Stimulated activated CD4-positive, alpha-beta T cell treated with anti-CD3 and anti-CD28 coated beads, Interleukin-2, amount 100 ng/mL, for 4 hours (primary cell): ENCODE measurements at places on chromosomes 5 and 9.

DNA sequence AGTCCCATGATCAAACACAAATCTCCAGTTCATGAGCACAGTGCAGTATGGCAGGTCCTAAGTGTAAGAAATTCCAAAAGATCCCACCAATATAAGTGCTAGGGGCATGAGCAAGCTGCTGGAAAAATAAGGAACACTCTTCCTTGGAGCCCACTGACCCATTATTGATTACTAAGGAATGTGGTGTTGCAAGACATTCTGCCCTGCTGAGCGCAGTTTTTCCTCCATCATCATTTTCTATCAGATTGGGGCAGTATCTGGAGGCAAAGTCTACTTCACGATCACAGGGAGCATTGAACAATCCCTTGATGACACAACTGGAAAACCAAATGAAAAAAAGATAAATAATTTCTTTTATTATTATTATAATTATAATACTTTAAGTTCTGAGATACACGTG lies 129.2 kb downstream of the UGCG start:
- DNase-seq, result no peak

DNA sequence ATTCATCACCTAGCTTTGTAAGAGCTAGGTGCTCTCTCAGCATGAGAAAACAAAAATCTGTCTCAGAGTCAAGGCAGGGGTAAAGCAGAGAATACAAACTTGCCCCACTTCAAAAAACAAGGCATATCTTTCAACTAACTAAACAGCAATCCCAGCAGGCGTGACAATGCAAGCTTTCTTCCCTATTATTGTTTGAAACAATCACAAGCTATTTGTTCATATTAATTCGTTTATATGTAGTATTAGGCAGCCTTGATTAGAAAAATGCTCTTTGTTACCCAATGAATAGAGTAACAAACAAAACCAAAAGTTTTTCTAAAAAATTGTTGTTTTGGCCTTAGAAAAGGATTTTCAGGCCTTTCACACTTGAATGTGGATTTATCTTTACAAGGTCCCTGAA lies 71.1 kb downstream of the LPAR1 start:
- DNase-seq, result no peak

GRCh38 chr5:140635291-140636257 lies 2.6 kb upstream of the CD14 start:
- DNase-seq, result no peak

DNA sequence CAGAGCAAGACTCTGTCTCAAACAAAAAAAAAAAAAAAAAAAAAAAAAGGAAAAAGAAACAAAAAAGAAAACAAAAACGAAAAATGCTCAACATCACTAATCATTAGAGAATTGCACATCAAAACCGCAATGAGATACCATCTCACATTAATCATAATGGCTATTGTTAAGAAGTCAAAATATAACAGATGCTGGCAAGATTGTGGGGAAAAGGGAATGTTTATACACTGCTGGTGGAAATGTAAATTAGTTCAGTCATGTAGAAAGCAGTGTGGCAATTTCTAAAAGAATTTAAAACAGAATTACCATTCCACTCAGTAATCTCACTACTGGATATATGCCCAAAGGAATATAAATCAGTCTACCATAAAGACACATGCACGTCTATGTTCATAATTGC lies 50.4 kb upstream of the PRR16 start:
- DNase-seq, result no peak

- DNase-seq, result no peak
Observed at GRCh38 chr5:59218424-59219045, 635.7 kb downstream of the RAB3C start.

- no peak for DNase-seq
Observed at GRCh38 chr5:133234273-133234672, 182.5 kb downstream of the HSPA4 start.

DNA sequence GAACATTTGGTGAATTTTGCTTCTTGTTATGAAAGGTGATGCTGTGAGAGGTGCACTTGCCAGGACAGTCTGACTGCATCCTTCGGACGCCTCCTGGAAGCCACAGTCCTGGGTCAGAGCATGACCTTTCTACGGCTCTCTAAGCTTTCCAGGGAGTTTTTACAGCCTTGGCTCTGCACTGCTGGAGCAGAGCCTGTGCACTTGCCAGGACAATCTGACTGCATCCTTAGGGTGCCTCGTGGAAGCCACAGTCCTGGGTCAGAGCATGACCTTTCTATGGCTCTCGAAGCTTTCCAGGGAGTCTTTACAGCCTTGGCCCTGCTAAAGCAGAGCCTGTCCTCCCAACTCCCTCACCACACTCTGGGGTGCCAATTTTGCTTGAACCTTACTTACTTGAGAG lies 49.6 kb downstream of the CCDC180 start:
- no peak for DNase-seq

- no peak for DNase-seq
Observed at GRCh38 chr5:51109786-51110410, 273.4 kb upstream of the ISL1 start.

DNA sequence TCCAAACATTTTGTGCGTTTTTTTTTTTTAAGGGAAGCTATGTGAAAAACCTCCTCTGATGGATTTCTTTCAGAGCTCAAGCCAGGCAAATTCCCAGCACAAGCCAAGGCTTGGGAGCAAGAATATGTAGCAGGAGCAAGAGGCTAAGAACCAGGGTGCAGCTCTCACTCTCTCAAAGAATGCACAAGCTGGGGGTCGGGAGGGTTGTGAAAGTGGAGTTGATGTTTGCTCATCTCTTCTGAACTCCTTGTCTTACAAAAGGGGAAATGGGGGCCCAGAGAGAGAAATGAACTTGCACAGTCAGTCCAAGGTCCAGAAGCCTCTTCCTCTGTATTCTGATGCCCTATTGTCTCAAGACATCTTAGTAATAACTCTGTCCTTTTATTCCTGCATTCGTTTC lies 7.7 kb upstream of the TRAF1 start:
- DNase-seq, result no peak

GRCh38 chr9:69976152-69976551 lies 67.5 kb upstream of the MAMDC2 start:
- DNase-seq, result no peak

- no peak for DNase-seq
Observed at GRCh38 chr5:180070756-180071530, 616 bp downstream of the RNF130 start.

DNA sequence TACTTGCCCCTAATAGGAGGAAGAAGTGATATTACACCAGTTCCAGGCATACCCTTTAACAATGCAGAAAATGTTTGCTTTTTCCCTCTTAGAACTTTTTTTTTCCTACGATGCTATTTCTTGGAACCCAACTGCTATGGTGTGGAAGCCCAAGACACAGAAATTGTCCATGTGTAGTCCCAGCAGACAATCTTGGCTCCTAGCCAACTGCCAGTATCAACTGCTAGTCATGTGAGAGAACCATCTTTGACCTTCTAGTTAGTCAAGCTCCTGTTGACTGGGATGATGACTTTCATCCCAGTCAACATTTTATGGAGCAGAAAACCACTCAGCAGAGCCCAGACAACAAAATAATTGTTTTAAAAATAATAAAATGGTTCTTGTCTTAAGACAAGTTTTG lies 532.4 kb downstream of the TLR4 start:
- no peak for DNase-seq

DNA sequence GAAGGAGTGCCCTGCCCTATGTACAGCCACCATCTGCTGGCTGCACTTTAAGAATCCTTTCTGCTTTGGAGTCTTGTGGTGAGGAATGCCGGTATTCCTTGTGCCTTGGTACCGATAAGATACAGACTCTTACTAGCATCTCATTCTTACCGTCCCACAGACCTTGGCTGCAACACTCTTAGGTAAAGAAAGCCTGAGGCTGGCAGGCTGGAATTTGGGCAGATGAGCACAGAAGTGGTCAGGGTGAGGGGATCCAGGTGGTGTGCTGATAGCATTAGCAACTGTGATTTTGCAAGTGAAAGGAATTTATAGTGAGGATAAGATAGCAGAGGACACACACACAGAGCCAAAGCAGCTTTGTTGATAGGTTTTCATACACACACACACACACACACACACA lies 198.1 kb downstream of the ENC1 start:
- DNase-seq, result no peak

DNA sequence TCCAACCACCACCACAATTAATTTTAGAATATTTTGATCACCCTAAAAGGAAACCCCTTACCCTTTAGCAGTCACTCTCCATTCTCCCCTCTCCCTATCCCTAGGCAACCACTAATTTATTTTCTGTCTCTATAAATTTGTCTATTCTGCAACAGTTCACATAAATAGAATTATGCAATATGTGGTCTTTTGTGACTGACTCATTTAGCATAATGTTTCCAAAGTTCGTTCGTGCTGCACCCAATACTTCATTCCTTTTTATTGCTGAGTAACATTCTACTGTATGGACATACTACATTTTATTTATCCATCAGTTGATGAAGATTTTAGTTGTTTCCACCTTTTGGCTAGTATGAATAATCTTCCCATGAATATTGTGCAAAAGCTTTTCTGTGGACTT lies 18.2 kb upstream of the CDC20B start:
- no peak for DNase-seq

DNA sequence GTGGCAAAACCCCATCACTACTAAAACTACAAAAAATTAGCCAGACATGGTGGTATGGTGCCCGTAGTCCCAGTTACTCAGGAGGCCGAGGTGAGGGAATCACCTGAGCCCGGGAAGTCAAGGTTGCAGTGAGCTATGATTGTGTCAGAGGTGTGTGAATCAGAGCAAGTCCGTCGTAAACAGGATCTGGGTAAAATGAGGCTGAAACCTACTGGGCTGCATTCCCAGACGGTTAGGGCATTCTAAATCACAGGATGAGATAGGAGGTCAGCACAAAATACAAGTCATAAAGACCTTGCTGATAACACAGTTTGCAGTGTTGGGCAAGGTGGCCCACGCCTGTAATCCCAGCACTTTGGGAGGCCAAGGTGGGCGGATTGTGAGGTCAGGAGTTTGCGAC lies 1.9 kb upstream of the CLTB start:
- DNase-seq, result no peak

- no peak for DNase-seq
Observed at GRCh38 chr9:25225938-25226760, 452.1 kb downstream of the TUSC1 start.

- DNase-seq, result no peak
Observed at GRCh38 chr9:127180457-127181314, 58.3 kb upstream of the ANGPTL2 start.

DNA sequence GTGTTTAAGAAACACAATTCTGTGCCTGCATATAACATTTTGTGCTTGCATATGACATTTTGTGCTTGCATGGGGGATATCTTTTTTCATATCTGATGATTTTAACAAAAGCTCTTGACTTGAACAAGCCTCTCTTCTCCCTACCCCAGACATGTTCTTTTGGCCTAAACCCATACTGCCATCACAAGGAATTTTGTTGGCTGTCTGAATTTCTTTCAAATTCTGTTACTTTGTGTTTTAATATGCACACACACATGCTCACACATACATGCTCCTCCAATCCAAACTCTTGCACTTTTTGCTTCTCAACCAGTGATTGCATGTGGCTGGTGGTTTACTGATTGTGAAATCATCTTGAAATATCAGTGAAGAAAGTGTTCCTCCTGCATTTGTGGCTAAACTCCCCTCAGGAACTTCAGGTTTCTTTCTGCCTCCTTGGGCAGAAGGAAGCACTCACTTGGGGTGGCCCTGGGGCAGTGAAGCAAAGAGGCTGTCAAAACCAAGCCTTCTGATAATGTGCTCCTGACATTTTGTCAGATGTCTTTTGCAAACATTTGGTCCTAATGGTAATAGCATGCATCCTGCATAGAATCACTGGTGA lies 377.2 kb upstream of the KLF4 start:
- DNase-seq, result no peak

DNA sequence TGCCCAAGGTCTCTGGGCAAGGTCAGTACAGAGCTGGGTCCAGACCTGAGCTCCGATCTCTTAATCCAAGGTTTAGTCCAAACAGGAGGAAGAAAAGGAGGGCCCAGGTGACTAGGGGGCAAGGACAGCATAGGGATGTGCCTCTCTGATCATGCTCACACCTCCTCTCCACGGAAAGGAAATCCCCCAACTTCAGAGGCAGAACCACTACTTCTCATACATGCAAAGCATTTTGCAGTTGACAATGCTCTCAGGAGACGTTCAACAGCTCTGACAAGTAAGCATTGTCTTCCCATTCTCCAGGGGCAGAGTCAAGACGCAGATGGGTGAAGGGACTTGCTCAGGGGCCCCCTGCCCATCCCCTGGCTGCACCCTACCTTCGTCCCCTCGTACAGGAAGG lies 8.7 kb upstream of the CORO2A start:
- DNase-seq, result no peak

- DNase-seq, result no peak
Observed at GRCh38 chr9:98971168-98971914, 27.6 kb downstream of the COL15A1 start.

DNA sequence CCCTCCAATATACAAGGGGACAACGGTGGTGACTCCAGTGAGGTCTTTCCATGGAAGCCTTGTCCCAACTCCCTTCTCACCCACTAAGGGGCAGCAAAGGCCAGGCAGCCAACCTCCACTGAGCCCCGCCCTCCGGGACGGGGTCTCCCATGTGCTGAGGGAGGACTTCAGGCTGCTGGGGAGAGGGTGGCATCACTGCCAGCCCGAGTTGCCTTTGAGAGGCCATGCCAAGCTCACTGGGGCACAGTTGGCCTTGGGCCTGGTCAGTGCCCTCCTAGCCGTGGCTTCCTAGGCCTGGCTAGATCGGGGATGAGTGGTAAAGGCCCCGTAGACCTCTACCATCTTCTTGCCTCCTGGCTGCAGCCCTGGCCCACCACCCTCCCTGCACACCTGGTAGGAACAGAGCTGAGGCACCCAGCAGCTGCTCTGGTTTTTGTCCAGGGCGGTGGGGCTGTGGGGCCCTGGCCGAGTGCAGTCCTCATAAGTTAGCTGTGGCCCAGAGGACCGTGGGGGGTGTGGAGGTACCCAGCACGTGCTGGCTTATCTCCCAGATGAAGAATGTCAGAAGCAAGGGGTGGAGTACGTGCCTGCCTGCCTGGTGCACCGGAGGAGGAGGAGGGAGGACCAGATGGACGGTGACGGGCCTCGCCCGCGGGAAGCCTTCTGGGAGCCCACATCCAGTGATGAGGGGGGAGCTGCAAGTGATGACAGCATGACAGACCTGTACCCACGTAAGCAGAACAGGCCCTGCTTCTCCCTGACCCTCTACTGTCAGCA lies 3.2 kb downstream of the SURF2 start:
- no peak for DNase-seq

- no peak for DNase-seq
Observed at GRCh38 chr5:145908206-145908960, 28.0 kb upstream of the SH3RF2 start.

DNA sequence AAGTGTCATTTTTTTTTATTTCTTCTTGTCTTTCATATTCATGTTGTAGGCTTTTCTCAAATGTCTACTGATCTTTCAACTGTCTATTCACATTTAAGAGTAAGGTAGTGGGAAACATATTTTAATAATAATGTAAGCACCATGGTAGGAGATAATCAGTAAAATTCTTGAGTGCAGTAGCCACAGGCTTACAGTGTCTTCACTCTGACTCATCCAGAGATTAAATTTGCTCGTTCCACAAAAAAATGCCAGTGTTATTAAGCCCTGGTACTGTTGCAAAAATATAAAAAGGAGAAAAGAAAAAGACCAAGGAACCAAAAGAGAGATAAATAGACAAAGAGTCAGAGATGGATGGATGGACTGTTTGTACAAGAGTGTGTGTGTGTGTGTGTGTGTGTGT lies 43.0 kb downstream of the PARP8 start:
- DNase-seq, result no peak
